ENCODE measurements at places on chromosomes 7 and 10.

DNA sequence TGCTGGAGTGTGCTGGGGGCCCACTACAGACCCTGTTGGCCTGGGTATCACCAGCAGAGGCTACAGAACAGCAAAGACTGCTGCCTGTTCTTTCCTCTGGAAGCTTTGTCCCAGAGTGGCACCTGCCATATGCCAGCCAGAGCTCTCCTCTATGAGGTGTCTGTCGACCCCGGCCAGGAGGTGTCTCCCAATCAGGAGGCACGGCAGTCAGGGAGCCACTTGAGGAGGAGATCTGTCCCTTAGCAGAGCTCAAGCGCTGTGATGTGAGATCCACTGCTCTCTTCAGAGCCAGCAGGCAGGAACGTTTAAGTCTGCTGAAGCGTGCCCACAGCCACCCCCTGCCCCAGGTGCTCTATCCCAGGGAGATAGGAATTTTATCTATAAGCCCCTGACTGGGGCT lies 316.2 kb downstream of the ETV1 start:
- DNase-seq, result no peak

DNA sequence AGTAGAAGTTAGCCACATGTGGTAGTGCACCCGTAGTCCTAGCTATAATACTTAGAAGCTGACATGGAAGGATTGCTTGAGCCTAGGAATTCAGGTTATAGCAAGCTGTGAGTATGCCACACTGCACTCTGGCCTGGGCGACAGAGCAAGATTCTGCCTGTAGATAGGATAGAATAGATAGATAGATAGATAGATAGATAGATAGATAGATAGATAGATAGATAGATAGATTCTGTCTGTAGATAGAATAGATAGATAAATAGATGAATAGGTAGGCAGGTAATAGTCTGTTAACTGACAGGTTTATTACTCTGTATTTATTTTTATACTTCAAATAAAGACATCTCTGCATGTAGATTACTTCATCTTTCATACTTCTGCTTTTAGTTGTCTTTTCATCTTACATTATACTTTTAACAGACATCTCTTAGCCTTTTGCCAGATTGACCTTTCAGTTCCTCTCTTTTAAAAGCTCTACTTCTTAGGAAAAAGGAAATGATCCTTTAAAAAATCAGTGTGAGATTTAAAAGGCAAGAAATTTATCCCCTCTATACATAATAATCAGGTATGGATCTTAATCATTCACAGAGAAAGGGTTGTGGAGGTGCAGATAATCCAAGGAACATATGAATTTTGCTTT lies 31.8 kb downstream of the CCAR1 start:
- no peak for DNase-seq

DNA sequence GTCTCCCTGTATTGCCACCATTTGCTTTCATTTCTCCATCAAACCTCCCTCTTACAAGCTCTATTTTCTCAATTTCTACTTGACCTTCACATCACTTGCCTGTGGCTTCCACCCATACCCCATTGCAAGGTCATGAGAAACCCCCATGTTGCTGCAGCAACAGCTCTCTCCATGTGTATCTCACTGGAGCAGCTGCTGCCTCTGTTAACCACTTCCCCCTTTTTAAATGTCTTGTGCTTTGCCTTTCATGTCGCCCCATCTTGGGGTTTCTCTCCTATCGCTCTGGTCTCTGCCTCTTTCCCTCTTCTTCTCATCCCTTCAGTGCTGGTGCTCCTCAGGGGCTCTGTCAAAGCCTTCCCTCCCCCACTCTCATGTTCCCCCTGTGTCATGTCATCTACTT lies 148.8 kb downstream of the CHN2 start:
- DNase-seq, result no peak

- no peak for DNase-seq
Measured at GRCh38 chr10:27794157-27794556, 48.5 kb upstream of the MKX start.

- no peak for DNase-seq
Measured at GRCh38 chr7:9961161-9961922, 1012.3 kb upstream of the PHF14 start.

Measured in T follicular helper cell (primary cell).